ENCODE measurements at places on chromosomes 4 and X. TPM values are rescaled to one million over a fixed set of nuclear protein-coding genes. Genes with fewer than 3 reads are reported as not detected.

GLRA3 gene
- 0.05 TPM for polyA plus RNA-seq

- H3K27ac ChIP-seq = no peak overlapping the region
- H3K4me3 ChIP-seq = no peak overlapping the region
Measured at GRCh38 chr4:58658701-58659100, 1548.5 kb upstream of the IGFBP7 start.

GRCh38 chr4:18051281-18051680, 29.7 kb upstream of the LCORL start:
- H3K27me3 ChIP-seq = peaks cover 3% of the 10 kb centered on the region
- H3K4me3 ChIP-seq = no peak overlapping the region
- no peak for DNase-seq
- H3K36me3 ChIP-seq = no peaks in the 10 kb centered on the region

CYBB gene
- polyA plus RNA-seq = 7.6 TPM

- H3K27me3 ChIP-seq = no peaks in the 10 kb centered on the region
- peaks cover 21% of the 10 kb centered on the region for H3K36me3 ChIP-seq
- DNase-seq = no peak
- no peak overlapping the region for H3K4me3 ChIP-seq
Measured at GRCh38 chr4:39201963-39202362, 19.6 kb downstream of the WDR19 start.

NDST4 gene
- polyA plus RNA-seq = 0.05 TPM

NUDT9 gene
- polyA plus RNA-seq = 34.5 TPM

DNA sequence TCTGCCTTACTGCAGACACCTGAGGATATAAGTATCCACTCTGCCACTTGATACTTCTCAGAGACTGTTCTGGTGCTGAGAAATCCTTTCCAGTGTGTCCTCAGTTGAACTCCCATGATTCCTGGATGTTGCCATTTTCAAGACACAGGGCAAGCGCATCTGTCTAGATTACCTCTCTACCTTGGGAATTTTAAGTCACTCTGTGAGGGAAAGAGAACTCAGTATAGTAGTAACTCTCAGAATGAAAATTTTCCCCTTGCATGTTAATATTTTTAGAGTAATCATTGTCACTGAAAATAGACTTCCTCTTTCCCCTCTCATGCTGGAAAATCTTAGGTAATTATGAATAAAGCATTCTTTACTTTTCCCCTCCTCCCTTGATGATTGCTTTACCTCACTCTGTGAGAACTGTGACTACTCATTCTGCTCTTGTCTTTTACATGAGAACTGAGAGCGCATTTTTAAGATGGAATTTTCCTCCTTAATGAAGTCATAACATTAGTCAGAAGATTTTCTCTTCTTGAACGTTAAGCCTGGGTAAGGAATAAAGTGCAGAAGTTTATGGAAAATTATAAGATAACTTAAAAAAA, 45.0 kb downstream of the TET2 start:
- H3K4me1 ChIP-seq = no peaks in the 10 kb centered on the region
- H3K27ac ChIP-seq = no peak overlapping the region
- H3K27me3 ChIP-seq = no peaks in the 10 kb centered on the region
- DNase-seq = no peak
- H3K4me3 ChIP-seq = no peak overlapping the region

DNA sequence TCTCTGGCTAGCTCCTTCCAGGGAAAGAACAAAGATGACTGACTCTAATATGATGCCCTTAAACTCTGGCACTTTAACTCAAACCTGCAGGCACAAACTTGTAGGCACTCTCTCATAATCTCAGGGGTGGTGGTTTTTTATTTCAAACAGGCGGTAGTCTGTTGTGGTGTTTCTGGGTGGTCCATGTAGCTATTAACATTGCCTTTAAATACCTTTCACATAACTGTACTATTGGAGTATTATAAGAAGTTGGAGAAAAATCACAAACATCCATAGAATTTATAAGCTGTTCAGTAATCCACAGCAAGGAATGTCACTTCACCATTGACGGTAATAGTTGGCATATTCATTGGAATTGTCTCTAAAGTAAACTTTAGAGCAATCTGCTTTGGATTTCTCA, 204.2 kb upstream of the PDE5A start:
- H3K36me3 ChIP-seq = no peaks in the 10 kb centered on the region
- no peaks in the 10 kb centered on the region for H3K4me1 ChIP-seq
- H3K27me3 ChIP-seq = no peaks in the 10 kb centered on the region
- no peak for DNase-seq
- H3K4me3 ChIP-seq = no peak overlapping the region

DNA sequence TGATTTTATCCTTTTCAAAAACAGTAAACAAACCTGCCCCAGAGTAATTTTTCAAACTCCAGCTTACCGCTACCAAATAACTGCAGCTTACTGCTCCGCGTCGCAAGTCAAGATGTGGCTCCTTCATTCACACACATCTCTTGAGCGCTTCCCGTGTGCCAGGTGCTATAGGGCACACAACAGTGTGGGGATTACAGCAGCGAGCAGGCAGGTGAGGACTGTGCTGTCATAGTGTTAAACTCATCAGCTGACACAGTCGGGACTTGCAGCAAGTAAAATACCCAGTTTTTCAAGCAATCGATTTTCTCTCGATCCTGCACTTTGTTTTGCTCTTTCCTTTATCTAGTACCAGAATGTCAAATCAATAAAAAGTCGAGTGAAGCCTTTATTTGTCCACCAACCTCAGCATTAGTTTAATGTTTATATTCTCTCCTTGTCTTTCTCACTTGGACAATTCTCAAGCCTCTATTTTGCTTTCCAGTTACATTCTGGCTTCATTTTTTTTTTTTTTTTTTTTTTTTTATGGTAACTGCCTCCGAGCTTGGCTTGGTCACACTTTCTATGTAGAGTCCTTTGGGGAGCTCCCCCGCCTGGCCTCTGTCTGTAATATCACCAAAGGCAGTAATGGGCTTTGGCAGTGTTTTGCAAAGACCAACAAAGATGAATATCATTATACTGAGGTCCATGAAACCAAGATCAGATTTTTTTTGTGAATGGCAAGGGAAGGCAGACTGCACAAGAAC, 8.3 kb upstream of the ASB5 start:
- no peaks in the 10 kb centered on the region for H3K27me3 ChIP-seq
- no peaks in the 10 kb centered on the region for H3K4me1 ChIP-seq

- H3K27me3 ChIP-seq = no peaks in the 10 kb centered on the region
- H3K36me3 ChIP-seq = no peaks in the 10 kb centered on the region
- no peak for DNase-seq
- no peak overlapping the region for H3K27ac ChIP-seq
- no peak overlapping the region for H3K4me3 ChIP-seq
Measured at GRCh38 chr4:147594107-147594506, 23.1 kb upstream of the TMEM184C start.

SEPTIN6 gene
- polyA plus RNA-seq = 53.1 TPM

DNA sequence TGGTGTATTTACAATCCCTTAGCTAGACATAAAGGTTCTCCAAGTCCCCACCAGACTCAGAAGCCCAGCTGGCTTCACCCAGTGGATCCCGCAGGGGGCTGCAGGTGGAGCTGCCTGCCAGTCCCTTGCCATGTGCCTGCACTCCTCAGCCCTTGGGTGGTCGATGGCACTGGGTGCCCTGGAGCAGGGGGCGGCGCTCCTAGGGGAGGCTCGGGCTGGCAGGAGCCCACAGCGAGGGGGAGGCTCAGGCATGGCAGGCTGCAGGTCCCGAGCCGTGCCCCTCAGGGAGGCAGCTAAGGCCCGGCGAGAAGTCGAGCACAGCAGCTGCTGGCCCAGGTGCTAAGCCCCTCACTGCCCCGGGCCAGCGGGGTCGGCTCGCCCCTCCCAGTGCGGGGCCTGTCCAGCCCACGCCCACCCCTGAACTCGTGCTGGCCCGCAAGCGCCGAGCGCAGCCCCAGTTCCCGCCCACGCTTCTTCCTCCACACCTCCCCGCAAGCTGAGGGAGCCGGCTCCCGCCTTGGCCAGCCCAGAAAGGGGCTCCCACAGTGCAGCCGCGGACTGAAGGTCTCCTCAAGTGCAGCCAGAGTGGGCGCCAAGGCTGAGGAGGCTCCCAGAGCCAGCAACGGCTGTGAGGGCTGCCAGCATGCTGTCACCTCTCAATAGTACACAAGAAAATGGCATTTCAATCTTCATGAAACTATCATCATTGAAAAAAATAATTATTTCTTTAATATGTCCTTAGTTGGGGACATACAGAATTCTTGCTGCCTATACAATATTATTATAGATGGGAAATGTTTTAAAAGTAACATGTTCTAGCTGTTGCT, 189.1 kb downstream of the SLC7A11 start:
- H3K4me3 ChIP-seq = no peak overlapping the region
- no peaks in the 10 kb centered on the region for H3K4me1 ChIP-seq
- H3K27ac ChIP-seq = no peak overlapping the region
- no peaks in the 10 kb centered on the region for H3K36me3 ChIP-seq

PPP1R2C gene
- not detected for polyA plus RNA-seq

DNA sequence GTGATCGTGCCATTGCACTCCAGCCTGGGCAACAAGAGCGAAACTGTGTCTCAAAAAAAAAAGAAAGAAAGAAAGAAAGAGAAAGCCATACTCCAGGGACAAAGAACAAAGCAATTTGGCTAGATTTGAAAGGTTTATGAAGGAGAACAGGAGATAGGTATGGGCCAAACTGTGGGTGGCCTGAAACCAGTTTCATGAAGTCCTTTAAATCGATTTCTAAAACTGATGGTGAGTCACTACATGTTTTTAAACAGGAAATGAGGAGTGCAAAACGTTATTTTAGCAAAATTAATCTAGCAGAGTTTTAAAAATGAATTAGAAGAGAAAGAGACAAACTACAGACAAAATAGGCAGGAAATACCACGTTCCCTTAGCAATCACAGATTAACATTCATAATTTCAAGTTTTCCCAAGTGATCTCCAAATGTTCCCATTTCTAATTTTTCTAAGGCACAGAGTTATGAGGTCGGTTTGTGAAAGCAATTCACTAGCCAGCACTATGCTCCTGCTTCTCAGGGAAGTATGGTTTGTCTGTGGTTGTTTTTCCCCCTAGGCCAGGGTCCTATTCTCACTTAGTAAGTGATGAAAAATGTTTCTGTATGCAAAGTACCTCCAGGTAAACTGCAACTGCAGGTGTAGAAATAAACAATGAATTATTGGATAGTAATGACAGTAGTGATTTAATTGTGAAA, 190.6 kb downstream of the PPP3CA start:
- no peaks in the 10 kb centered on the region for H3K4me1 ChIP-seq
- no peaks in the 10 kb centered on the region for H3K36me3 ChIP-seq
- no peak overlapping the region for H3K27ac ChIP-seq
- no peak for DNase-seq

DNA sequence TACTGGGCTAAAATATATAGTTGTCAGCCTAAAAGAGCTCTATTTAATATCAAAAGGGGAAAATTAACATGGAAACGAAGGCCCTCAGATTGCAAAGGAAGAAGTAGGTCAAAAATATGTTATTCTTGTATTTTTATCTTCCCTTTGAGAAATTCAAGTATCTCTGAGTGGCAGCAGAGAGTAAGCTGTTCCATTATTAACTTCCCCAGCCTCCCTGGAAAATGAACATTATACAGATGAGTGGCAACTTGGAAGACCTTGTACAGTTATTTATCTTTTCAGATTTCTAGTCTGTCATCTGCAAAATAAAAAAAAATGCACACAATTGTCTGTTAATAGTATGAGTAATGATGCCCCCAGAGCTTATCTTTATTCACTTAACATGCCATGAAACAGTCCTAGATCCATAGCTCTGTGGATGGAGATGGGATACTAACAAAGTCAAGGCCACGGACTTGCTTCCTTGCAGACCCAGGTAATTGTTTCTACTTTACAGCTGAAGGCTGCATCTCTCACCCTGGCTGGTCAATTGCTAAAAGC, 93.0 kb downstream of the CORIN start:
- H3K27me3 ChIP-seq = no peaks in the 10 kb centered on the region
- H3K36me3 ChIP-seq = no peaks in the 10 kb centered on the region
- H3K4me3 ChIP-seq = no peak overlapping the region
- H3K4me1 ChIP-seq = no peaks in the 10 kb centered on the region

GRCh38 chr4:69167300-69167699, 47.2 kb downstream of the UGT2B11 start:
- no peak for DNase-seq
- H3K27ac ChIP-seq = no peak overlapping the region
- no peaks in the 10 kb centered on the region for H3K27me3 ChIP-seq
- H3K4me3 ChIP-seq = no peak overlapping the region
- H3K36me3 ChIP-seq = no peaks in the 10 kb centered on the region
- H3K4me1 ChIP-seq = no peaks in the 10 kb centered on the region
